Stimulated activated CD4-positive, alpha-beta T cell treated with anti-CD3 and anti-CD28 coated beads, Interleukin-4, amount 100 ng/mL, for 24 hours (primary cell): ENCODE measurements at places on chromosomes 11 and 22.

GRCh38 chr11:123249354-123249753 lies 54.3 kb upstream of the CLMP start:
- DNase-seq = no peak

DNA sequence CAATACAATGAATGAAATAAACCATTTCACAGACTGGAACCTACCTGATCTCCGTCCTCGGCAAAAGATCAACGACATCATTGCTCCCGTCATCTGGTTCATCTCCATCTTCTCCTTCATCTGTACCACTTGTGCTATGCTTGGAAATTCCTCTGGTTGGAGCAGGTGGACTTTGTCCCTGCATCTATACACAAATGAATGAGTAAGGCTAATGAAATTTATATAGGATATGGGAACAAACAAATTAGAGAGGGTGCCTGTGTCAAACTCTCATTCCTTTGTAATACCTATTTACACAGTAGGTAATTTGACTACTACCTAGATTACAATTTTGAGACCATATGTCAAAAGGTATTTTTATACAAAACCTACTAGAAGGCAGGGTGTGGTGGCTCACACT lies 59.4 kb downstream of the F2 start:
- DNase-seq = no peak

DNA sequence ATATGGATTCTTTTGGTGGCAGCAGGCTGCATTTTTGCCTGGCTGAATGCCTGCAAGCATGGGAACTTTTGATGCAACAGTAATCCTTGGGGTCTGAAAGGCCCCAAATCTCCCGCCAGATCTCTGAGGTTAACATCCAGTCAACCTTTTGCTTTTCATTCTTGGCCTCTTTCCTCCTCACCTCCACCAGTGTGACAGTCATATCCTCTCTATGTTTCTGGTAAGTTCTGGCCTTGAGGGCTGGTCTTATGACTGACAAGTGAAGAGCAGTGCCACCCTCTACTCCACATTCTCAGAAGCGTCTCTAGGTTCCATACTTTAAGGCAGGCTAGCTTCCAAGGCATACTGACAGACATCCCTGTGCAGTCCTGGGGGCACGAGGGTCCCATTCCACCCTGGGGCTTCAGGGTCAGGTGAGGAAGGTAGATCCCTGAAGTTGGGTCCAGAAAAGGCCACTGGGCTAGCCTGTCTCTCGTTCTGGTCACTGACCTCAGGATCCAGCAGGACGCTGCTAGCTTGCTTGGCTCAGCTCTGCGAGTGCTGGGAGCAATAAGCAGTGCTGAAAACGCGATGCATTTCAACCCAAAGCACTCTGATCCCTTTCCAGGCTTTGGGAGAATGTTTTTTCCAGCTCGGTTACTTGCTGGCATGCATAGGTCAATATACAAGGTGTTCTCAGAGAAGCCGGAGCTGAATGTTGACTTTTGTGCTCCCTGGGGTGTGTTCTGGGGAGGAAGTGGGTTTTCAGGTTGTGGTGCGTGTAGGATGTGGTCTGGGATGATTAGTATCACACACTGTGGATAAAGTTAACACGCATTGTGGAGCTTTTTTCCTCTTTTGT lies 75.2 kb downstream of the PTPRJ start:
- DNase-seq = peak; percentile 58

GRCh38 chr11:99241066-99241465 lies 220.3 kb downstream of the CNTN5 start:
- no peak for DNase-seq

DNA sequence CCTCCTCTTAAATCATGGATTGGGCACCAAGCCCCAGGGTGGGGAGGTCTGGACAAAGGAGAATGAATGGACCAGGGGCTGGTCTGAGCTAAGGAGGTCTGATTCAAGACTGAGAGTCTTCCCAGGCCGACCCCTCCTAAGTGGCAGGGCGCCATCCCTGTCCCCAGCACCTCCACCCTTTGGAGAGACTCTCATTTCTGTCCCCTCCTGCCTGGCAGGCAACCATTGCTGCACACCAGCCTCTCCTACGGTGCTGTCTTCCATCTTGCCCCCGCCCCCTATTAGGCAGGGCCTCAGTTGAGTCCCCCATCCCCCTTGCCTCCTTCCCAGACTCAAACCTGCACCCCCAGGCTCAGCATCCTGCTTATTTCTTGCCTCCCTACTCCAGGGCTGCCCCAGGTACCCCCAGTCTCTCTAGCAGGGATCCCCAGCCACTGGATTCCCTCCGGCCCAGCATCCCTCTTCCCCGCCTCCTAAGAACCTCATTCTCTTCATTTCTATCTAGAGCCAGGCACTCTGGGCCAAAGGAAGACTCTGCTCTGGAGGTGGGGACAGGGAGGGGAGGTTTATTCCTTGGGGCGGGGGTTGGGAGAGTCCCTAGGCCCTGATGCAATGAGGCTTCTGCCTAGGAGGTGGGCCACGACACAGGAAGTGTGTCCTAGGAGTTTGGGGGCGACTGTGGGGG lies 1.7 kb upstream of the RCOR2 start:
- DNase-seq = no peak

DNA sequence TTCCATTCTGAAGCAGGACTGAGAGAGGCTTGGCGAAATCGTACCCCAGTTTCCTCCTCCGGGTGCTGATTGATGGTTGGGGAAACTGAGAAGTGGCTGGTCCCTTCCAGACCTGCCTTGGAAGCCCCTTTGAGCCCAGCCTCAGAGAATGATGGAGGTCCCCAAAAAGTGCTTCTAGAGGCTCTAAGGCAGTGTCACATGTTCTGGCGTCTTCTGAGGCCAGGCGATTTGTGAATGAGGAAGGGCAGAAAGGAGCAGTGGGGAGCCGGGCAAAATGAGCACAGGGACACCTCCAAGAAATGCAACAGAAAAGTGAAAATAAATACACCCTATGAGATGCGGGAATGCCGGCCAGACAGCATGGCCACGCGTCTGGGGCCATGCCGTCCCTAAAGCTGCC lies 1.0 kb upstream of the LIF start:
- no peak for DNase-seq

DNA sequence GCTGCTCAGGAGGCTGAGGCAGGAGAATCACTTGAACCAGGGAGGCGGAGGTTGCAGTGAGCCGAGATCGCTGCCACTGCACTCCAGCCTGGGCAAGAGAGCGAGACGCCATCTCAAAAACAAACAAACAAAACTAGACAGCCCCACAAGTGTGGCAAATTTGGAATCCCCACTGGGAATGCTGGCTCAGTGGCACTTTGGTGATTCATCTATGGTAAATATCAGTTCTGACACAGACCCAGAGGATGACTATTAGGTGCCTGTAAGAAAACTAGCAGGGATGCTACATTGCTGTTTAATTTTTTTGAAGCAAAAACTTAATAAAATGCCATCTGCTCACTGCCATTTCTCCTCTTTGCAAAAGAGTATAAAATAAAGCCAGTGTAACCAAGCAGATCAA lies 107.9 kb downstream of the NAT10 start:
- no peak for DNase-seq

- DNase-seq = no peak
These were observed 205.8 kb upstream of the PDGFD start for GRCh38 chr11:104369761-104370160.
